GM04503 (cell line): ENCODE measurements at places on chromosomes 2 and 18.
A peak's percentile ranks its signal among the peaks of the same experiment; 100 is the strongest.

GRCh38 chr2:143717053-143717452 is 587.8 kb downstream of the ARHGAP15 start:
- no peak for DNase-seq

- DNase-seq, result no peak
Measured at GRCh38 chr2:72036595-72036994, 111.1 kb downstream of the CYP26B1 start.

DNA sequence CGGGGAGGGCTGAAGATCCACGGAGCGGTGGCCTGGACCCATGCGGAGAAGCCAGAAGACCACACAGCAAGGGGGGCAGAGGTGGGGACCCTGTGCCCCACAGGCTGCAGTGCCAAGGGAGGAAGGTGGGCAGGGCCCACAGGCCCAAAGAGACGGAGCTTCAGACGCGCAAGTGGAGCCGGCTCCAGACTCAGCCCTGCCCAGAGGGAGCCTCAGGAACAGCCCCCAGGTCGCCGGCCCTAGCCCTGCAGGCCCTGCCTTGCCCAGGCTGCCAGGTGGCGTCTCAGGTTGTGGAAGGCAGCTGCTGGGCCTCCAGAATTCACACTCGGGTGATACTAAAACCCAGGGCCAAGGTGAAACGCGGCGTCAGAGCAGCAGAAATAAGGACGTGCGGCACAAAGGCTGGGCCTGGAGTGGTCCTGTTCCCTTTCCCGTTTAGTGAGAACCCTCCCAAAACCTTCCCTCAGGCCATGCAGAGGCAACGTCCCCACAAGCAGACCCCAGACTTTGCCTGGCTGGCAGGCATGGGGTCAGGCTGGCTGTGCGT is 36.8 kb downstream of the SLC66A2 start:
- no peak for DNase-seq

GRCh38 chr2:182611009-182611408 is 105.0 kb upstream of the DNAJC10 start:
- no peak for DNase-seq

DNA sequence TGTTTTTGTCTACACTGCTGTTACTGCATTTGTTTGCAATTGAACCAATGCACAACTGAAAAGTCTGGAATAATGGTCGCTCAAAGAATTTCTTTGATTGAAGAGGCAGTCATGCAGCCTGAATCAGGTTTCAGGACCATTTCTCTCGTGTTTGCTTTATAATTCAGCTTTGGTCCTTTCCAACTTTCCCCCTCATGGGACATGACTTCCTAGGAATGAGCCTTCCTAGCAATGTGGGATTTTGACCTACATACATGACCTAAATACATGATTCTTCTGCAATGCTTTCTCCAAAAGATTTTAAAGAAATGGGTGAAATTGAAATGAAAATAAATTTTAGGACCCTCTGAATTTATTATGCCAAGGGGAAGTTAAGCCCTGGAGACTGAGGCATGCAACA is 197.4 kb downstream of the MREG start:
- no peak for DNase-seq

- DNase-seq, result no peak
Measured at GRCh38 chr2:204024503-204024902, 87.9 kb downstream of the ICOS start.

DNA sequence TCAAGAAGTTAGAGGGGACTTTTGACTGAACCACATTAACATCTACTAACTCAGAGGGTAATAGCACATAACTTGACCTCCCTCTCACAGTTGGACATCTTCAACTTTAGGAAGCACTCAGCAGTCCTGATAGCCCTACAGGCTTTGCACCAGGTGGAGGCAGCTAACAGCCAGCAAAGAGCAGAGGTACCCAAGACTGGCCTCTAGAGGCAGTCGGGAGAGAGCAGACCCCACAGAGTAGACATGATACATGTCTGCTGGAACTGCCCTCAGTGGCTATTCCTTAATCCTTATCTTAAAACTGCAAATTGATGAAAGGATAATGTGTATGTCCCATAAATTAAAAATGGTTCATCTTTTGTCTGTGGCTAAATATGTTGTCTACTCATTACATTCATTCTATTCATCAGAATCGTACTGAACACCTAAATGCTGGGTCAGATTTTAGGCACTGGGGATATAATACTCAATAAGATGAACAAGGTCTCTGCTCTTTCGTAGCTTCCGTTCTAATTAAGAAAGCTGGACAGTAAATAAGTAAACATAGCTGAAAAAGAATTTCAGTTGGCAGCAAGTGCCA is 49.8 kb downstream of the CAB39 start:
- DNase-seq, result no peak

DNA sequence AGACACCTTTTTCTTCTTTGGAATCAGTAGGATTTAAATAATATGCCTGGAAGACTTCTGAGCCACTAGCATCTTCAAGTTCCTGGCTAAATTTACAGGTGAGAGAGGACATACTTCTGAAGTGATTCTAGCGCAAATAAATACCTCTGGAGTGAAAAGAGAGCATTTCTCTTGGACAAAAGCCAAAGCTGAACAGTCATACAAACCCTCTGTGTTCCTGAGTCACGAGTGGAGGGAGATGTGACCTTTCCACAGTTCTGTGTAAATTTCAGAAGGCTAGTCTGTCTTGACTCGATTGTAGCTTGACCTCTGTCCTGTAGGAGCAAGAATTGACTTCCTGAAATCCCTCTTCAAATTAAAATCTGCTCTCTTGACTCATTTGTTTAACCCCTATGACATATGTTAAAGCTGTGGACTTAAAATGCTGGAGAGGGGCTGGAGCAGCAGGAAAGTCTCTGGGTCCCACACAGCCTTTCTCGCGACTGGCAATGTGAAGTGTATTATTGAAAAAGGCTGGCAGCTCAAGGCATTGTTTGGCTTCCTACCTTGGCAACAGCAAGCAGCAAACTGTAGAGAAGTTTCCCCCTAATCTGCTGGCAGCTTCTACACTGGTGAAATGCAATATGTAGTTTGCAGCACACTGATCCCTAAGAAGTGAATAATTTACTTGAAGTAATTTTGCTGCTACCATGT is 79.6 kb upstream of the GCFC2 start:
- no peak for DNase-seq

DNA sequence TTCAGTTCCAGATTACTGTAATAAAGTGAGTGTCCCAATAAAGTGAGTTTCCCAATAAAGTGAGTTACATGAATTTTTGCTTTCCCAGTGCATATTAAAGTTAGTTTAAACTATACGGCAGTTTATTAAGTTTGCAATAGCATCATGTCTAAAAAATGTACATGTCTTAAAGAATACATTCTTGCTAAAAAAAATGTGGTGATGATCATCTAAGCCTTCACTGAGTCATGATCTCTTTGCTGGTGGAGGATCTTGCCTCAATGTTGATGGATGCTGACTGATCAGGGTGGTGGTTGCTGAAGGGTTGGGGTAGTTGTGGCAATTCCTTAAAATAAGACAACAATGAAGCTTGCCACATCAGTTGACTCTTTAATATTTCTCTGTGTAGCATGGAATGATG is 664.2 kb downstream of the TDRD15 start:
- no peak for DNase-seq

- no peak for DNase-seq
Measured at GRCh38 chr18:36152781-36153180, 23.1 kb downstream of the ELP2 start.

GRCh38 chr2:223562078-223562477 is 40.1 kb downstream of the SCG2 start:
- no peak for DNase-seq

DNA sequence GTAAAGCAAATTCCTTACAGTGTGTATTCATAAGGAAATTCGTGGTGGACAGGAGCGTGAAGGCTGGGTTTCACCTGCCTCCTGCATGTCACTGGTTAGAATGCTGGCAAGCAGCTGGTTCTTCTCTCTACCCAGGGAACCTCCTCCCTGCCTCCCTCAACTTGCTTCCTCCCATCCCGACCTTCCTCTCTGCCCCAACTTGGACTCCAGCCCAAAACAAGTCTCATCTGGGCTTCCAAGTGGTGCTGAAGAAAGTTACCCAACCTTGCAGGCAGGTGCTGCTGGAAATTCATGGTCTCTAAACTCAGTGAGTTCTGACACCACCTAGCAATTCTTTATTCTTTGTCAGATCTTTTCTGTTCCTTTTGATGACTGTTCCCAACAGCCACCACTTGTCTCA is 184.5 kb downstream of the BCL2 start:
- no peak for DNase-seq

DNA sequence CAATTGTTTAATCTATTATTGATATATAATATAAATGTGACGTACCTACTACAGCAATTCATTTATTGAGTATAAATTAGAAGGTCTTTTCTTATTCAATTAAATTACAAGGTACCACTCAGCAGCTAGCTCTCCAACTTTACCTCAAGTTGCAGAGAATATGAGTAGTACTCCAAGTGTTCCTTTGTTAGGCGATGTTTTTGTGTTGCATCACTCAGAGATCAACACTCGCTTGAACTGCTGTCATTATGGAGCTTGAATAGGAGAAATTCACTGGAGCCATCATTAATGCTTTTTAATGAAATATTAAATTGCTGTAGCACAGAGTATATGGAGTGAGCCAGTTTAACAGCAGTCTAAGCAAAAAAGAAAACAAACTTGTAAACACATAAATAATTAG is 320.0 kb downstream of the FSIP2 start:
- no peak for DNase-seq

- DNase-seq, result no peak
Measured at GRCh38 chr2:240304746-240305161, 130.7 kb upstream of the GPC1 start.

GRCh38 chr18:45054636-45055035 is 373.9 kb downstream of the SETBP1 start:
- no peak for DNase-seq

DNA sequence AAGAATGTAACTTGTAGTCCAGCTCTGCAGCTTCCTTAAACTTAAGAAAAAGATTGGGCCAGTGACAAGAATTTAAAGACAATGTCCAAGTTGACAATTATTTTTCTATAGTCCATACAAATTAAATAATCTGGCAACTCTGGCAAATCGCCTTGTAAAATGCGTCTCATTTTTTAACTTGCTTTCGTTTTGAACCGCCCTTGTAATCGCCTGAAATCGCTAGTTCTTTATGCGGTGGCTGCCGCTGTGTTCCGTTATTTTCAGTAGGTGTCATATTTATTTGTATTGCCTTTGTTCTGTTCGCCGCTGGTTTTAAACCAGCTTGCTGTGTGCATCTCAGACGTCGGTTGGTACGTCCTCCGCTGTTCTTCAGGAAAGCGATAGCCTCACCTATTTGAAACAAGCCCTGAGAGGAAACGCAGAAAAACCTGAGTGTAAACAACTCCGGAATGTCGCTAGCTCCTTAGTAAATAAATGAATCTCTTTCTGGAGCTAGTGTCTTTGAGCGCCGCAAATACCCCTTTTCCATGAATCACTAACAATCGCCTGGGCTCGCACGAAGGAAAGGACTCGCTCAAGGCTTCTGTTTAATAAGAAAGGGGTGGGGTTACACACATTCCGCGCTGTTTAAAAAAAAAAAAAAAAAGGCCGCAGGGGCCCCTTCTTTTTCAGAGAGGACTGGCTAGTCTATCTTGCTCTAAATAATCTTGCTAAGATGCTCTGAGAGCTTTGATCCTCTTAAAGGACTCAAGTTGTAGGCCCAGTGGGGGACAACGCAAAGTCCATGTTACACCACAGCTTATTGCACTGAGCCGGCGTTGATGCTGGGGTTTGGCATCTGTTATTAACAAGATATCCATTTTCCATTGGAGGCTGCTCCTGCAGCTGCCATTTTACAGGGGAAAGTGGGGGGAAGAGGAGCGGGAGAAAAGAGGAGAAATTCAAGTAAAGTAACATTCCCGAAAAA is 3.0 kb downstream of the HOXD8 start:
- DNase-seq, result no peak

GRCh38 chr2:108257757-108258331 is 18.1 kb downstream of the SULT1C3 start:
- DNase-seq, result no peak

DNA sequence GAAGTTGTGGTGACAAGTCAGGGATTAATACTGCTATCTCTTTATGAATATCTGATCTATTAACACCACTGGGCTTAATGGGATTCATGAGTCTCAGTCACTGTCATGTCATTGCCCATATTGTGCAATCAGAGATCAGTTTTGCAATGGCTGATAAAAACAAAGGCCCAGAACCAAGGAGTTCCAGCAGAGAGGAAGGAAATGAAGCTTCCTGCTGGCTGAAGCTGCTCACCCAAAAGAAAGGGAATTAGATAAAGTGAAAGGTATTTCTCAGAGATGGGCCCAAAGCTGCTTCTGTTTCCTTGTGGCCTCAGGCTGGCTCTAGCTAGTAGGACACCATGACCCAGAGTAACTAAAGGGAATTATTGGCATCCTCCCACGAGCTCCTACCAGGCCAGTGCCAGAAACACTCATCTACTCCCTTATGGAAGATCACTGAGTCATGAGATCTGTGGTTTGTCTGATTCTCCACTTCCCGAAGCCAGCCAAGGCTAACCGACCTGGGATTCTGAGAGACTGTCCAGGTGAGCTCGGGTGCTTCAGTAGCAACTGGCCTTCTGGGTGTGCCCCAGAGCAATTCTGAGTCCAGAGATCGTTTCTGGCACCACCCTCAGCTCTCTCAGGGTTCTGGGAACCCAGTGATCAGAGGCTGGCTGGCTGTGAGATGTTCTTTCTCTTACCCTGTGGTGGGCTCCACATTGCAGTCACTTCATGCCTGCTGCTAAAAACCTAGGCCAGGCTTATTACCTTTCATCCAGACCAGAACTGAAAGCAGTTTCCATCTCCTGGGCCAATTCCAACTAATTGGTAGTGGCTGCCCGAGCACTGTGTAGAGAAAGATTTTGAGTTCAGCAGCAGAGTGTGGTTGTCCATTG is 129.5 kb upstream of the PELI1 start:
- peak; percentile 83 for DNase-seq

DNA sequence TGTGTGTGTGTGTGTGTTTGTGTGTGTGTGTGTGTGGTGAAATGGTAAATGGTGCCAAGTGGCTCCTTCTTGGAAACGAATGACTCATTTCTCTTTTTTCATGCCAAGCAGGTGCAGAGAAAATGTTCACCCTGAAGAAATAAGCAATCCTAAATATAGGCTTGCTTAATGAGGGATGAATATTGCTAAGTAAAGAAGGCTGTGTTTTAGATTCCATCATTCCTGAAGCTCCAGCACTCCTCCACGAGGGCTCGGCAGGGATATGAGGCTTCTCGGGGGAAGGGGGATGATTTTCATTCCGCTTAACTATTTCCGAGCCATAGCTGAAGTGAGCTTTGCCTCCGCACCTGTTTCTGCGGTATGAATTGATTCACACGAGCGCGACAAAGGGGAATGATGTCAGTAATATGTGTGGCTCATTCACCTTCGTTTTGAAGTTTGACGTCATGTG is 72.9 kb downstream of the TSN start:
- DNase-seq, result no peak

DNA sequence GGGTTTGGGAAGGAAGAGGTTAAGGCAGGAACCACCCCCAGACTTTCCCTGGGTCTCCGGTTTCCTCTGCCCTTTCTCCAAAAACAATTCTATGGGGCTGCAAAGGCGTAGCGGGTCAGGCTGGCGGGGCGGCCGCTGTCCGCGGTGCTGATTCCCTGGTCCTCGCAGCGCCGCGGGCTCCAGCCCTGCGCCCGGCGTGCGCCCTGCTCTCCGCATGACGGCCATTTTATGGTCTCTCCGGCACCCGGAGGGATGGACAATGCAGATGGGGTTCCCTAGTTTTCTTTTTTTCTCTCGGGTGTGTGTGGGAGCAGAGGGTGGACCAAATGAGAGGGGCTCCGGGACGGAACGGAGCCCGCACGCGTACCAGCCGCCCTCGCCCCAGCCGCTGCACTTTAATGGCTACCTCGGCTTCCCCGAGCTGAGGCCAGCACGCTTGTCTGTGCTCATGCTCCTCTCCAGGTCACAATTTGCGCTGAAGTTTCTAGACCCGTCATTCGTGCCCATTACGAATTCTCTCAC is 1.6 kb downstream of the ST8SIA3 start:
- DNase-seq, result no peak
